ENCODE measurements at places on chromosomes 7 and 10.

DNA sequence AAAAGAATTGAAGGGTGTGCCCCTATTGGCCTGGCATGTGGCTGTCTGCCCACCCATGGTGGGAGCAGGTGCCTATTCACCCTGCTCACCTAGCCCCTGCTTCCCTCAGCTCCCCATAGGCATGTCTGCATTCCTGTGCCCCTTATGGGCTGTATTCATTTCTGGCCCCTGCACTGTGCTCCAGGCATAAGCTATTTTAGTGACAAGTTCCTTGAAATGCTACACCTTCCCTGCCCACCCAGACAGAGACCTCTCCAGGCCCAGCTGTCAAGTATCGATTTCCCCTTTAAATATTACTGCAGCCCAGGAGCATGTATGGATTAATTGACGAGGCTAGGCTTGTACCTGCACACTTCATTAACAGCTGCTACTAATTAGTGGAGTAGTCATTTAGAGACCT is 235.4 kb downstream of the RPS24 start:
- no peak for DNase-seq

DNA sequence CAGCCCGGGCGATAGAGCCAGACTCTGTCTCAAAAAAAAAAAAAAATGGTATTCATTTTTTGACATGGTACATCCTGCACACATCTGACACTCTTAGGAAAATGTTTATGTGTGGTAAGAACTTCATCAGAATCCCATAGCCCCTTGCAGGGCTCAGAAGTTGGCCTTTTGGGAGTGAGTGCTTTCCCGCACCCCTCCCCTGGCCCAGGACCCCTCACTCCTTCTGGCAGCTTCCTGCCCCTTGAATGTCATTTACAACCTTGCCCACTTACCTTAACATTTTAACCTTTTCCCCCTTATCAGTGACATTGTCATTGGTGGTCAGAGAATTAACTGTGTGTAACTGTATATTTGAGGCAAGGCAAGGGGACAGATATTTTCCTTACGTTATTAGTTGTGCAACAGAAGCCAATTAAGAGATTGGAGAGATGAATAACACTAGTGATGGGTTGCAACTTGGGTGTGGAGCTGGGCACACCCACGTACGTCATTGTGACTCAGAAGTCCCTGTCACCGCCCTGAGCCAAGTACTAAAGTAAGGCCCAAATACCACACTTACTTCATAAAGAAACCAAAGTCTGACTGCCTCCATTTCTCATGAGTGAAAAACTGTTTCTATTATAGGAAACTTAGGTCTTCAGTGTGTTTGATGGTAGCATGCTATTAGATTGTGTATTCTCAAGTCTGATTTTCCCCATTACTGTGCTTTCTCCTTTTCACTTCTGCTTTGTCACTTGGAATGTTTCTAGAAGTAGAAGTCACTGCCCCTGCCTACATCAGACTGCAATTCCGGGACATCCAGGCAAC is 31.6 kb downstream of the OGDH start:
- no peak for DNase-seq

DNA sequence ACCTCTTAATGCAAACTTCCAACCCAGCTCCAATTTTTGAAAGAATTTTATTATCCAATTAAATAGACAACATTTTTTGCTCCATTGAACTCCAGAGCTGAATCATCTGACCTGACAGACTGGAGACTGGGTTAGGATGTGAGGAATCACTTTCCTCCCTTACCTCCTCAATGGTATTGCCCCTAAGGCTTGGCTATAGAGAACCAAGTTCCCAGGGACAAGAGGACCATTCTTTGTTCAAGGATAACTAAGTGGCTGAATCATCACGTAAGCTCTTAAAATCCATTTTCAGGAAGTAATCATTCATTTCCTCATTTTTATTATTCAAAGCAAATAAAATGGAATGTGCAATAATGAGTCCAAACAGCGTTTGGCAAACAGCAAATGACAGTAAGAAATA is 335.1 kb downstream of the GATA3 start:
- no peak for DNase-seq

- DNase-seq = no peak
These were observed 417.0 kb downstream of the CALN1 start for GRCh38 chr7:71995111-71995510.

DNA sequence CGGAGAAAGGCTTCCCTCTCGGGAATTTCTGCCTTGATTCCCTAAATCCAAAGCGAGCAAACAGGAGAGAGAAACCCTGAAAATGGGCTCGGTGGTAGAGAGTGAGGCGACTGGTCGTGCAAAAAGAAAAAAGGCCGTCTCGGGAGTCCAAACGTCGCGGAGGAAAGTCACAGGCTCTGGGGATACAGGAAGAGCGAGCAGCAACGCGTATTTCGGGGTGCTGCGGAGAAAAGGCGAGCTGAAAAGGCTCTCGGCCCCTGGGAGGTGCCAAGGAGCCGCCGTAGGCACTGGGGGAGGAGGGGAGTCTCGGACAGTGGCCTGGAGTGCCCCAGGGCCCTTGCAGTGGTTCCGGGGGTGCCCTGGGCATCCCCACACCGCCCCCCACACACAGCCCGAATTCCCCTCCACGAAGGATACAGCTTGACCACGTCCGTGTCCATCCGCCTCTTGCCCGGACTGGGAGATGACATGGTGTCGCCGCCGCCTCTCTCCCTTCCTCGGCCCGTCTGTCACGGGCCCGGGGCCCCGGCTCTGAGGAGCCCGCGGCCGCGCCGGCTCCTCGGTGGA is 591 bp downstream of the UBE2H start:
- no peak for DNase-seq

Data from skin of body (tissue), 3 donors.